Activated CD4-positive, alpha-beta T cell treated with anti-CD3 and anti-CD28 coated beads, Interleukin-2, Interleukin-4, amounts not matched to agents 100 ng/mL and 50 ng/mL, durations not matched to agents 16 hours and 8 hours (primary cell): ENCODE measurements at places on chromosomes 2 and 18.

DNA sequence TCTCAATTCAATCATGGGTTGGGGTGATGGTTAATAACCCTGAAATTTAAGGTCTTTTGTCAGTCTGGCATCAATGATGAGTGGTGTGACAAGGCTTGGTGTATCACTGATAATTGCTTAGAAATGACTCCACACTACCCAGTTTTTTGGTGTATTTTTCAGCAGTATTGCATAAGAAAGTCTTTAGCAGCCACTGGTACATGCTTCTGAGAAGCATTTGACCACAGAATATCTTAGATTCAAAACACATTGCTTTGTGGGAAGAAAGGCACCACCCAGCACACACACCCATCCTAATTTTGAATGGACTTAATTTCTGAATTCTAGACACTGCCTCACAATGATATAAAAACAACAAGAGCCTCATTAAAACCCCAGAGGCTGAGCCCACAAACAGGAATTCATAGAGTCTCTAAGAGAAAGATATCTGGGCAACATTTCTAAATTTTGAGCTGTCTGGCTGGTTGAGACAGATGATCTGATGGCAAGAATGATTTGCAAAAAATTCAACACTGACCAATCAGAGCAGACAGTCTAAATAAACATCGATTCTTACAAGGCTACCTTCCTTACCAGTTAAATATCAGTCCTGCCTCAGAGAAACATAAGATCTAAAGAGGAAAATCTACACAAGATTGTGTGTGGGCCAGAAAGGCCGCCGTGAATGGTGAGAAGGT lies 114.7 kb upstream of the CYP1B1 start:
- no peak for DNase-seq

GRCh38 chr2:23788100-23788499 lies 138.8 kb downstream of the ATAD2B start:
- DNase-seq: peak; percentile 25

GRCh38 chr2:214203214-214203613 lies 207.6 kb upstream of the VWC2L start:
- DNase-seq: no peak

DNA sequence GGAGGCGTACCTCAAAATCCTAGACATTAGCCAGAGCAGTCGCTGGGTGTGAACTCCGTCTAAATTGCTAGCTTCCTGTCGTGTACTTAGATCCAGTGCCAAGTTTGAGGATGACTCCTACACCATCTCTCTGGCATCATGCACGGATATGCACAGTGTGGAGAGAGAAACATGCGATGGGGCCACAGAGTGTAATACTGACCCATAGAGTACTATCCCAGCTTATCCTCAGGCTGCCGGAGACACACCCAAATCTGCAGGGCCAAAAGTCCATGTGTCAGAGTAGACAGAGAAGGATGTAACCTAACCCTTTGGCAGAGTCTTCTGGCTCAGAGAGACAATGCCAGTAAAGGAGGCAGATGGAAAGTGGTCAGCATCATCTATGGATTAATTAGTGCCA lies 84.2 kb downstream of the ARL4C start:
- no peak for DNase-seq

DNA sequence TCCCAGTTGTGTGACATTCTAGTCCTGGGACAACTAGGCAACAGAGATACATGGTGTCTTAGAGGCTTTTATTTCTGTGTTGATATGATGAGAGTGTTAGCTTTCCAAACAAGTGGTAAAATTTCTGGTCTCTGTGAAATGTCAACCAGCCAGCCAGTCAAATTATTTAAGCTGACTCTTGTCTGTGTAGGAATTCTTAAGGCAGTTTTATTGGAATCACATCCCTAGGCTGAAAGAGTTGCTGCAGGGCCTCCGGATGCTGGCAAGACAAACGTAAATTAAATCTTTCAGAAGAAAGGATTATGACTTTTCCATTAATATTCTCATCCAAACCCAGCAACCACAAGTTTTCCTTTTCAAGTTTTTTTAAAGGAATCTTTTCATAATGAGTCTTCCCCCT lies 44.6 kb downstream of the SERPINB7 start:
- no peak for DNase-seq

DNA sequence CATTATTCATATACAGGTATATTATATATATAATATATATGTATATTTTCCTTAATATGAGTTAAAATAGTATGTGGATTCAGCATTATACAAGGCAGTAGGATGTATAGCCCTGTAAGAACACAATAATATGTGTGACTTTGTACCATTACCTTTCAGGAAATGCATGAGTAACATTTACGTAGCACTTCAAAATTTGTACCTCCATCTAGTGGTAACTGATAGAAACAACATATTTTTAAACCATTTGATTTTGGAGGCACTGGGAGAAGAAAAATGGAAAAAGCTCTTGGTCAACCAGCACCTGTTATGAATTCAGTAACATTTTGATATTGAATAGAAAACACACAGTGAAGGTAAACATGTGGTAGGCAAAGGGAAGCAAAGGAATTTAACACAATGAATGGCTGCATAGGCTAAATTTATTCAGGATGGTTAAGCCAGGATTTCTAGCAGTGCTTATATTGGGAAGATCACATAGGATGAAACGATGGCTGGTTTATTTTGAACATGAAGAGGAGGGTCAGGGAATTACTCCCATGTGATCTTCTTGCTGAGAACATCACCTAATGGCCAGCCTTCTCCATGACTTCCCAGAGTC lies 565.5 kb downstream of the CCDC85A start:
- DNase-seq: peak; percentile 10

DNA sequence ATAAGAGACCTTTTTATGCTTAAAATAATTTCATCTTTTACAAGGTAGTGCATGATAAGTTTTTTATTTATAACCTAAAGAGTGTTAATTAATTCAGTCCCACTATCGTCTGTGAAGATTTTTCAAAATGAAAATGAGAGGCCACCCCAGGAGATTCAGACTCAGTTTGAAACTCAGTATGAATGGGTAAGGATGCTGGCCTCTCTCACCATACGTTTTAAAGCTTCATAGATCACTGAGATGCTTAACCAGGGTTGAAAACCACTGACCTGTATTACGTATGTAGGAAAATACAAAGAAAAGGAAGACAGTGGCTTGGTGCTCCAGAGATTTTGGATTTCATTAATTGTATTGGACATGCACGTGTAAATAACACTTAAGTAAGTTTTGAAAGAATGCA lies 278.7 kb downstream of the FSIP2 start:
- no peak for DNase-seq

DNA sequence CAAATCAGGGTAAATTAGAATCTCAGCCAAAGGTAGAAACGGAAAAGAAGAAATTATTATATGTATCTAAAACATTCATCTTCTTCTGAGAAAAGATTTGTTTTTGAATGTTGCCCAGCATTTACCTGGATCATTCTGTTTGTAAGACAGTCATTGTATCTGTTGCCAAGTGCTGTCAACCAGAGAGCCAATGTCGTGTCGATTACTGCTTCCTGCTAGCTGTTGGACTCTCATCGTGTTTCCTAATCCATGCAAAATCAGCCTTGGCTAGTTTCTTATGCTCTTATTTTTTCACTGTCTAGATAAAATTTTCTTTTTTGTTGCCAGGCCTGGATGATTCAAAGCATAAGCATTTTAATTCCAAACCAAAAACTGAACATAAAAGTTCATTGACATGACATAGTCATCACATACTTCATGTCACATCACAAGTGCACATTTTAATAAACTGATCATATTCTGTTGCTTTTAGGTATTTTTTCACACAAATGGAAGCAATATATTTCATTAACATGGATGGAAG lies 202.3 kb downstream of the KCNH7 start:
- DNase-seq: no peak

- DNase-seq: no peak
Observed at GRCh38 chr18:57035590-57035989, 111.3 kb upstream of the BOD1L2 start.

DNA sequence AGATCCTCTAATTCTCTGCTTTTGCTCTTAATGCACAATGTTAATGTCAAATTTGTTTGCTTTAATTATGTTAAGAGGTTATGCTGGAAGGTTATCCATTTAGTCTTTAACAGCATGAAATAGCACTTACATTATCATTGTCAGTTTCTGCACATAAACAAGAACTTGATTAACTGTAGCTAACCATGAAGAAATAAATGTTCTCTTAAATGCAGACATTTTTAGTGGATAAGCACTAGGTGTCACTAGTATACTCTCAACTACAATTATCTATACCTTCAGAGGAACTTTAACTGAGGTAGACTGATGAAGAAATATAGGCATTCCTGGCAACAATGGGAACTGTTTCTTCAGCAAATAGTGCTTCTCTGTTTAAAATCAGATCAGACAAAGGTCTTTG lies 178.8 kb upstream of the CHST9 start:
- no peak for DNase-seq

GRCh38 chr2:207749873-207750272 lies 19.8 kb downstream of the FZD5 start:
- no peak for DNase-seq

DNA sequence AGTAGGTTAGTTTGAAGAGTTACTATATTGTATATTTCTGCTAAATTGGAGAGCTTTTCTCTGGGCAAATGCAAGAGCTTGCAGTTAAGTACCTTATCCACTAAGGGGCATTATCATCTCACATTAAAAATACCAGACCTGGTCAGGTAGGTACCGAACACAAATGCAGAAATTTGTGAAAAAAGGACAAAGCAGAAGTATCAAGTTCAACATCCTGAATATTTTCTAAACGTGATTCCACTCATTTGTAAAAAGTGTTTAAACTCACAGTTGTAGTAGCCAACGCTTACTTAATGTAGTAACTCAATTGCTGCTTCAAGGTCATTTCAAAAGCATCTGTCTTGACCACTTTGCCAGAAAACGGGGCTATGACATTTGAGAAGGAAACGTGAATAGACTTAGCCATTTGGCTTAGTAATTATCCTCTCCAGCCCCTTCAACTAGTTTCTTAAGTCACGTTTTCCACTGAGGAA lies 52.1 kb downstream of the CYRIA start:
- DNase-seq: peak; percentile 20

DNA sequence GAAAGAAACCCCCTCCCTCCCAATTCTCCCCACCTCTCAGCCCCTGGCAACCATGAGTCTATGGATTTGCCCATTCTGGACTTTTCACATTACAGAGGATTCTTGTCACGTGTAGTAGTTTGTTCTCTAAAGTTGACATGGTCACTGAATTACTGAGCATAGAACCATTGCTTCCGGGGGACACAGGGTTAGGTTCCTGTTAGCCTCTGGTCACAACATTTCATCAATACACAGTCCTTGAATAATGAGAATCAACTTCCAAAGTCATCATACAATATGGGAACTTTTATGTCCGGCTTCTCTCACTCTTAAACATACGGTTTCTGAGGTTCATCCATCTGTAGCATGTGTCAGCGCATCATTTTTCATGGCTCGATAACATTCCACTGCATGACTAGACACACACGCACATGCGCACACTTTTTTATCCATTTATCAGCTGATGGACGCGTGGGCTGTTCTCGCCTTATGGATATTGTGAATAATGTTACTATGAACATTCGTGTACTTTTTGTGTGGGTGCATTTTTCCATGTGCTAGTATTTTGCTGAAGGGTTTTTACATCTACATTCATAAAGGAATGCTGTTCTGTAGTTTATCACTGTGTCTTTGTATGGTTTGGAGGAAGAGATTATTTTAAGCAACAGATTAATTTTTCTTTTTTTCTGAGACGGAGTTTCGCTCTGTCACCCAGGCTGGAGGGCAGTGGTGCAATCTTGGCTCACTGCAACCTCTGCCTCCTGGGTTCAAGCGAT lies 48.1 kb downstream of the PARD6G start:
- DNase-seq: no peak

- DNase-seq: peak; percentile 4
Observed at GRCh38 chr2:231123362-231123898, 1.4 kb downstream of the HTR2B start.

DNA sequence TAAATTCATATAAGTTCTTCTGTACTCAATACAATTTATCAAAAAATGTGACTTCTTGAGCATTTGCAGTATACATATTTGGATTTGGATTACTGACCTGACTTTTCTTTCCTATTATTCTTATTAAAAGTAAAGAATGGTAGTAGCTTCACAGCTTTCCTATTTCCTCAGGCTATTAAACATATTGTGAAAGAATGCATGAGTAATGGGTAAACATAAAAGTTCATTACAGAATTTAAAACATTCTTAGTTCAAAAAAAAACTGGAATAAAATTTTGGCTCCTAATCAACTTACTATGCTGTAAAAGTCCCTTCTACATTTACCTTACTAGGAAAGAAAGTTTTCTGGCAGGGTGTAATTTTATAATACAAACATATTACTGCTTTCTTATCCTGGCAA lies 27.3 kb upstream of the C2orf66 start:
- no peak for DNase-seq

- no peak for DNase-seq
Observed at GRCh38 chr18:60153376-60153775, 219.2 kb downstream of the MC4R start.

- no peak for DNase-seq
Observed at GRCh38 chr2:239285071-239285931, 115.5 kb downstream of the HDAC4 start.

DNA sequence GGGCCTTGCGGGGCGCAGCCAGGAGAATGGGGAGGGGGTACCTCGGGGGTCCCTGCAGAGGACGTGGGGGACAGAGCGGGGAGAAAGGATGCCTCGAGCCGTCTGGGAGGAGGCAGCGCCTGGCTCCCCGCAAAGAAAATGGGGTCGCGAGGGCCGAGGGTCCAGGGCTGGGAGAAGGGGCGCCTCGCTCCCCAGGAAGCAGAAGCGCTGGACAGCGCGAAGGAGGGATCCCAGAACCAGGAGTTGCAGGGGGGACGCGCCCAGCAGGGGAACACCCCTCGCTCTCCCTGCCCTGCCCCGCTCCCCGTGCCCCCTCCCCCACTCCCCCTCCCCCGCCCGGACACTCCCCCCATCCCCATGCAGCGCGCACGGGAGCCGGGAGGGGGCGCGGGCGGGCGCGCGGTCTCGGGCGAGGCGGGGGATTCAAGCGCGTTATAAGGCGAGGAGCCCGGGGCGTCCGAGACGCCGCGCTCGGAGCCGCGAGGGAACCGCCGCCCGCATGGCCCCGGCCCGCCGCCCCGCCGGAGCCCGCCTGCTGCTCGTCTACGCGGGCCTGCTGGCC lies at the start of gene ERFE:
Gene ERFE, plus strand, starts transcription at position 462 of the 562 bp plus-strand sequence. Its CDS starts 38 bp downstream, at position 500.
- DNase-seq: peak; percentile 37

DNA sequence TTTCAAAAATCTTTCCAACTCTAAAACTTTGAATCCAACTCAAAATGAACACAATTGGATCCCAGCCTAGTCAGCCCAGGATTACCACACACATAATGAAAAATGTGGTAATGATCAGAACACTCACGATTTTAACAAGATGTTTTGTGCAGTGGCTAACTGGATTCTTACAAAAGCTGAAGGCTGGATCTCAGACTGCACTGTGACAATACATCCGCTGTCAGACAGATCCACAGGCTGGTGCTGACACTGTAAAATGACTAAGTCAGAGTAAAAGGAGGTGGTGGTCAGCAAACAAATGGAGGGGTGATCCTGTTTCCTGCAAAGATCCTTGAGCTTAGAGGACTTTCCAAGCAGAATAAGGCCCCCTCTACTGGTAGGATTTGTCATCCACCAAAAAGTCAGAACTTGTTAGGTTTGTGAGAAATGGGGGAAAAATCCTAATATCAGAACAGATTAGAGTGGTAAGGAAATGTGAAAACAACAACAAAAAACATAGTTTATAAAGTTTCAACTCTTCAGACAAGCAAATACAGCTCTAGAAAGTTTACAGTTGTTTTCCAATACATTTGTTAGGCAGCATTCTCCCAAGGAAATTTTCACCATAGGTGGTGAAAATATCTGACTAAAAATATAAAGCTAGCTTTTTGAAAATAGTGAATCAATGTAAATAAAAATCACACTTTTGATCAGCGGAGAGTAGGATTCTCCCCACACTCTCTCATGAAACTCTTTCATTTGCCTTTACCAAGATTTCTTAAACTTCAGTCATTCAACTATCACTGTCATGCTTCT lies 211.9 kb downstream of the AGPS start:
- peak; percentile 24 for DNase-seq
